Common myeloid progenitor, CD34-positive (primary cell): ENCODE measurements at places on chromosomes 11 and 22.

GRCh38 chr11:73160005-73160760, 18.1 kb upstream of the FCHSD2 start:
- no peaks in the 10 kb centered on the region for H3K36me3 ChIP-seq
- no peak overlapping the region for H3K4me3 ChIP-seq
- no peak overlapping the region for H3K27ac ChIP-seq
- no peak for DNase-seq

- H3K4me1 ChIP-seq = peaks cover 4% of the 10 kb centered on the region
- no peak overlapping the region for H3K4me3 ChIP-seq
- H3K27ac ChIP-seq = no peak overlapping the region
- no peak for DNase-seq
Measured at GRCh38 chr11:20670932-20671403, 1.6 kb downstream of the NELL1 start.

DNA sequence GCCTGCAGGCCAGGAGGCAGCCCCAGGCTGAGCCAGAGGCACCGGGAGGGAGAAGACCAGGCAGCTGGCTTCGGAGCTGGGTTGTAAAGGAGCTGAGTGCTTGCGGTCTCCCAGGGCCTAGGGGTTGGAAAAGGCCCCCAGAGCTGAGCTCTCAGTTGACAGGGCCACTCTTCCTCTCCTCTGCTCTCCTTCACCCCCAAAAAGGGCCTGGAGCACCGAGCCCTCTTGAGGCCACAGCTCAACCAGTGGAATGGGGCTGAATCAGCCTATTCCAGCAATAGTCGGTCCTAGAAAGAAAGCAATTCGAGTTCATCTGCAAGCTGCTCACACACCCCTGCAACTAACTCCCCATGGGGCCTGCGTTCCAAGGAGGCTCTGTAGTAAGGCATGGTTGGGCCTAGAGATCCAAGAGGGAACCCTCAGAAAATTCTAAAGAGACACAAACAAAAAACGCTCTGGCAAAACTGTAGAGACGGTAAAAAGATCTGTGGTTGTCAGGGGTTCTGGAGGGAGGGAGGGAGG, 205.0 kb downstream of the BUD13 start:
- no peaks in the 10 kb centered on the region for H3K36me3 ChIP-seq
- H3K27me3 ChIP-seq = peaks cover 3% of the 10 kb centered on the region
- no peaks in the 10 kb centered on the region for H3K4me1 ChIP-seq

- H3K4me1 ChIP-seq = peaks cover 6% of the 10 kb centered on the region
- DNase-seq = no peak
- peak overlapping the region; percentile 47 for H3K27ac ChIP-seq
- no peak overlapping the region for H3K4me3 ChIP-seq
Measured at GRCh38 chr11:62462508-62462892, 43.7 kb downstream of the SCGB1A1 start.

DNA sequence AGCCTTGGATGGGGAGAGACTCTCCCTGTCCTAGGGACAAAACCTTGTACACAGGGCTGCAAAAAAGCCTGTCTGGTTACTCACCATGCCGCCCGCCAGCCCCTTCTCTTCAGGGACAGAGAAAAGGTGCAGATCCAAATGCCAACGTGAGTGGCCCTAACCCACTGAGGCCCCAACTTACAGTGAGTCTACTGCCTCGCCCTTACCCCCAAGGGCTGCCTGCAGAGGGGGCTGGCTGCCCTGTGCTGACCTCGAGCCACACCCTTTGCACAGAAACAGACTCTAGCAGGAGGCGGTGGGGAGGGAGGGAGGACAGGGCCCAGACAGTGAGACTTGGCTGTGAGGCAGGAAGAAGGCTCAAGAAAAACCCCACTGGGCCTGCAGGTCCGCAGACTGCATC, 13.6 kb upstream of the CHST1 start:
- H3K36me3 ChIP-seq = no peaks in the 10 kb centered on the region
- H3K4me3 ChIP-seq = no peak overlapping the region
- H3K4me1 ChIP-seq = no peaks in the 10 kb centered on the region
- peaks cover 1% of the 10 kb centered on the region for H3K27me3 ChIP-seq

DNA sequence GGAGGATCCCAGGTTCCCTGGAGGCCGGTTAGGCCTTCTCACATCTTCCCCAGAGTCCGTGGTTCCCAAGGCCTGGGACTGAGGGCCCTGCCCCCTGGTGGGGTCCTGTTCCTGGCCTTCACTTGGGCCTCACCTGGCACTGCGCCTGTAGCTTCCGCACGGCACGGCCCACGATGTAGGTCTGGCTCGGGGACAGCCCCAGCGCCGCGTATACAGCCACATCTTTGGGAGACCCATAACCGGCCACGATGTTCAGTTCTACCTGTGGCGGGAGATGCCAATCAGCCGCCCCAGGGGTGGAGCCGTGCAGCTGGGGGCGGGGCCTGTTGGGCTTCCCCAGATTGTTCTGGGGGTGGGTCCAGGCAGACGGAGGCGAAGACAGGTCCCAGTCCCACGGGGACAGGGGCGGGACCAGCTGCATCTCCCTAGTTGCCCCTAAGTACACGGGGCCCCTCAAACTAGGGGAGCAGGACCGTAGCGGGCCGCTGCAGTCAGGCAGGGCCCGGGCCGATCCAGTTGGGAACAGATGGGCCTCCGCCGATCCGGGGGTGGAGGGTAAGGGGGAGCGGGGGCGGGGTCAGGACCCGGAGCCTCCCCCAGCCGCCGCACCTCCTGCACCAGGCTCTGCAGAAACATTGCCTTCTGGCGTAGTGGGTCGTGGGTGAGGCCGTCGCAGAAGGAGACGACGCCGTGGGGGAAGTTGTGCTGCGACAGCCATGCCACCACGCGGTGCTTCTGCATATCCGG, 10.1 kb downstream of the AIP start:
- no peak overlapping the region for H3K27ac ChIP-seq
- no peak overlapping the region for H3K4me3 ChIP-seq
- no peak for DNase-seq
- peaks cover 75% of the 10 kb centered on the region for H3K36me3 ChIP-seq
- H3K4me1 ChIP-seq = no peaks in the 10 kb centered on the region

- H3K4me1 ChIP-seq = no peaks in the 10 kb centered on the region
- no peaks in the 10 kb centered on the region for H3K36me3 ChIP-seq
- DNase-seq = peak; percentile 31
- no peak overlapping the region for H3K4me3 ChIP-seq
Measured at GRCh38 chr22:38429499-38430068, 25.4 kb downstream of the KCNJ4 start.

GRCh38 chr11:12902791-12903486, 106.2 kb upstream of the RASSF10 start:
- no peak overlapping the region for H3K27ac ChIP-seq
- DNase-seq = no peak
- H3K4me1 ChIP-seq = no peaks in the 10 kb centered on the region
- no peak overlapping the region for H3K4me3 ChIP-seq
- H3K36me3 ChIP-seq = no peaks in the 10 kb centered on the region

DNA sequence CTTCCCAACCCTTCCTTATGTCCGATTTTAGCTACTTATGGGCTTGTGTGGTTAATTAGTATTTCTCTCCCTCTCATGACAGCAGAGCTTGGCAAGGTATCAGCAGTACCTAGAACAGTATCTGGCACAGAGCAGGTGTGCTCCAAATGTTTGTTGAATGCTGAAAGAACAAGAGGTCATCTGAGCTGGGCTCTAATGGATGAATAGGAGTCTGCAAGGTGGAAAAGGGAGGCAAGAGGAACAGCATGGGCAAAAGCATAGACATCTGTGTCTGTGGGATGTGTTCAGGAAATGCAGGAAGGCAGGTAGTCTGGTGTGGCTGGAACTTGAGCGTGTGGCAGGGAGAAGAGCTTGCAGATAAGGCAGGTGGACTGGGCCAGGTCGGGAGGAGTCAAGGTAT, 19.0 kb downstream of the PRG3 start:
- H3K27ac ChIP-seq = no peak overlapping the region
- DNase-seq = no peak
- H3K36me3 ChIP-seq = no peaks in the 10 kb centered on the region
- H3K4me1 ChIP-seq = peaks cover 22% of the 10 kb centered on the region

DNA sequence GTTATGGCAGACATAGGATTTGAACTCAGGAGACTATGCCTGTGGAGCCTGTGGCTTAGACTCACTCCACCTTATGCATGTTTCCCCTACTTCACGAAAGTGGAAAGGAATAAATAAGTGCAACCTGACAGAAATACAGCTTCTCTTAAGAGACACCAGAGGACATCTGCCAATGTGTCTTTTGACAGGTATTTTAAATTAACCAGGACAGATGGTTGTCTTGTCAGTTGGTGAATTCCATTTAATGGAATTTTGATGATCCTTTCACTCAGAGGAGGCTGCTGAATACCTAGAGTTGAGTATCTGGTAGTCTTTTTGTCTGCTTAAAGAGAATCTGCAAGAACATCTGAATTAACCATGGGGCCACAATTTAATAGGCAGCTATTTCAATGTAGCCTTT, 46.1 kb downstream of the NELL1 start:
- H3K36me3 ChIP-seq = no peaks in the 10 kb centered on the region
- H3K27ac ChIP-seq = no peak overlapping the region
- DNase-seq = no peak
- no peaks in the 10 kb centered on the region for H3K4me1 ChIP-seq

DNA sequence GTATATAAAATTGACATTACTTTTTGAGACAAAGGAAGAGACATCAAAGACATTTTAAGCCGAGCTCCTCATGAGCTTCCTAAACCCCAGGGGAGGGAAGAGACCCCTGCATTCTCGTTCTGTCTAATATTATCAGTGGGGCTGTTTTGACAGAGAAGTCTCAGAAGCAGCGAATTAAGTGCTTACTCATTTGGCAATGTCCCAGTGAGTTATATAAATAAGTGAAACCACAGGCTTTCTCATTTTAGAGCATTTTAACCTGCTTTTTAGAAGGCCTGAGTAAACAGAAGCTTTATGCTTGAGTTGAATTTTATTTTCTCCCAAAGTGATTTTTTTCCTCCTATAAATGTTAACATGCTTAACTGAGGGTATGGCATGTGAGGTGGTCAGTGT, 23.2 kb upstream of the C1QTNF4 start:
- no peaks in the 10 kb centered on the region for H3K36me3 ChIP-seq
- H3K4me1 ChIP-seq = no peaks in the 10 kb centered on the region
- no peaks in the 10 kb centered on the region for H3K27me3 ChIP-seq
- H3K4me3 ChIP-seq = no peak overlapping the region

DNA sequence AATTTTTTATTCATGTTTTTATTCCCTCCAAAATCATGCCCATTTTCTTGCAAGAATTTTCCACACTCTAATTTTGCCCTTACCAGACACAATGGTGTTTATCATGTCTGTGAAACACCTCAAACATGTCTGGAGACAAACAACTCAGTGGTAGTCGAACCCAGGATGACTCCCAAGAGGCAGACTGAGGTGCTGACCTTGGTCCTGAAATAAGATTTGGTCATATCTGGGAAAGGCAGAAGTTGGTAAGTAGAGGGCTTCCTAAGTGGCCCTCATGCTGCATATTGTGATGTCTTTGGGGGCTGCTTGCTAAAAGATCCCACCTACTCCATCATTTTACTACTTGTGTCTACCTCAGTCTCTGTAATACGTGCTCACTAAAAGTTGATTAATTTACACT, 369.4 kb upstream of the ISX start:
- H3K36me3 ChIP-seq = no peaks in the 10 kb centered on the region
- H3K4me1 ChIP-seq = no peaks in the 10 kb centered on the region
- H3K4me3 ChIP-seq = no peak overlapping the region
- peak; percentile 7 for DNase-seq
- H3K27me3 ChIP-seq = no peaks in the 10 kb centered on the region
- no peak overlapping the region for H3K27ac ChIP-seq

- H3K27ac ChIP-seq = no peak overlapping the region
- H3K27me3 ChIP-seq = no peaks in the 10 kb centered on the region
- no peaks in the 10 kb centered on the region for H3K36me3 ChIP-seq
- H3K4me3 ChIP-seq = no peak overlapping the region
Measured at GRCh38 chr11:38005597-38005996, 1407.6 kb upstream of the RAG2 start.

- no peaks in the 10 kb centered on the region for H3K36me3 ChIP-seq
- no peaks in the 10 kb centered on the region for H3K4me1 ChIP-seq
- no peaks in the 10 kb centered on the region for H3K27me3 ChIP-seq
- peak; percentile 41 for DNase-seq
- peak overlapping the region; percentile 73 for H3K27ac ChIP-seq
- H3K4me3 ChIP-seq = peak overlapping the region; percentile 46
Measured at GRCh38 chr22:46053563-46054090, 76.7 kb upstream of the WNT7B start.
